ENCODE measurements at places on chromosomes 16 and 17. TPM values are rescaled to one million over a fixed set of nuclear protein-coding genes. Genes with fewer than 3 reads are reported as not detected.
A peak's percentile ranks its signal among the peaks of the same experiment; 100 is the strongest.

- H3K27ac ChIP-seq, result no peak overlapping the region
- peaks cover 10% of the 10 kb centered on the region for H3K4me1 ChIP-seq
- peaks cover 2% of the 10 kb centered on the region for H3K27me3 ChIP-seq
- peaks cover 2% of the 10 kb centered on the region for H3K36me3 ChIP-seq
- DNase-seq, result peak; percentile 46
- no peak overlapping the region for H3K4me3 ChIP-seq
Measured at GRCh38 chr17:58630883-58631522, 60.8 kb downstream of the TEX14 start.

GRCh38 chr17:30570191-30570590 lies 93.0 kb downstream of the GOSR1 start:
- no peaks in the 10 kb centered on the region for H3K36me3 ChIP-seq
- peaks cover 4% of the 10 kb centered on the region for H3K27me3 ChIP-seq
- no peak for DNase-seq

GRCh38 chr17:61199431-61200338 lies 200.0 kb upstream of the TBX2 start:
- peaks cover 2% of the 10 kb centered on the region for H3K4me1 ChIP-seq
- H3K4me3 ChIP-seq, result no peak overlapping the region
- no peak for DNase-seq
- H3K27me3 ChIP-seq, result no peaks in the 10 kb centered on the region
- H3K36me3 ChIP-seq, result no peaks in the 10 kb centered on the region

DNA sequence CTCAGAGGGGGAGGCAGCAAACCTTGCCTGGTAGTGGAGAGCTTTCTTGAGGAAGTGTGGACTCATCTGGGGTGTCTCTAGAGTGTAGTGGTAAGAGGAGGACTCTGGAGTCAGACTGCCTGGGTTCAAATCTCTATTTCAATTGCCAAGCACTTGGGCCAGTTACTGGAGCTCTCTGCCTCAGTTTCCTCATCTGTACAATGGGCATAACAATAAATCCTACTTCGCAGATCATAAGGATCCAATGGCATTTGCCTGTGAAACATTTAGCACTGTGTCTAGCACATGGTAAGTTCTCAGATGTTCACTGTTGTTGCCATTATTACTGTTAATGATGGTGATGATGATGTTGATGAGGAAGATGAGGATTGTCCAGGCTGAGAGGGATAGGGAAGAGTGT lies 23.6 kb upstream of the WFDC1 start:
- H3K4me3 ChIP-seq, result no peak overlapping the region
- no peaks in the 10 kb centered on the region for H3K4me1 ChIP-seq
- H3K36me3 ChIP-seq, result no peaks in the 10 kb centered on the region

DNA sequence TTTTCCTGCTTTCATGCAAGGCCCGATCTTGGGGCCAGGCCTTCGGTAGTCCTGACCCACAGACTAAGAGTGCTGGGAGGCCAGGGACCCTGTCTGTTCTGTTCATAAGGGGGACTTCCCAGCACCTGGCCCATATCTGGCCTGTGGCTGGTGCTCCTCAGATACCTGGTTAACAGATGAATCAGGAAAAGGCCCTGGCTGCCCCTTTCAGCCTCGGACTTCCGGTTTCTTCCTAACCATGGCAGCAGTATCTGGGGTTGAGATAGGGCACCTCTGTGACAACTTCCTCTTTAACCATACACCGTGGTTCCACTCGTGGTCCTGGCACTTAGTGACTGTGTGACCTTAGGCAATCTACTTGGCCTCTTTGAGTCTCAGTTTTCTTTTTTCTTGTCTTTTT lies 18.4 kb downstream of the PLCG2 start:
- DNase-seq, result no peak
- H3K27me3 ChIP-seq, result peaks cover 8% of the 10 kb centered on the region
- H3K36me3 ChIP-seq, result peaks cover 5% of the 10 kb centered on the region
- peaks cover 27% of the 10 kb centered on the region for H3K4me1 ChIP-seq

DNA sequence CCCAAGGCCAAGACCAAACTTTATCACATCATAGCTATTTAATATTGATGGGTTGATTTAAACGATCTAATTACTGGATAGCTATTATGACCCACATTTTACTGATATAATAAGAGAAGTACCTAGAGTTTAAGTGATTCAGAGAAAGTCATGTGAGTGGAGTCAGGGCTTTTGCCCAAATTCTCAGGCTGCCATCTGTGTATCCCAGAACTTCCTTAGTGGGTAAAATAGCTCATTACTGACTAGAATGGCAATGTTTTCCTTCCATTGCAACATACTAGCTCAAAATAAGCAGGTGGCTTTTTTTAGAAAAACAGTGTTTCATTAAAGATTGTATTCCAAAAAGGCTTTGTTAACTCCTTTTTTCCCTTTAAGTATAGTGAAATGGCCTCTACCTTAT lies 113.9 kb upstream of the MAF start:
- H3K27ac ChIP-seq, result no peak overlapping the region
- peaks cover 10% of the 10 kb centered on the region for H3K27me3 ChIP-seq
- H3K4me1 ChIP-seq, result peaks cover 2% of the 10 kb centered on the region
- no peak overlapping the region for H3K4me3 ChIP-seq
- no peak for DNase-seq

C16orf96 gene
- total RNA-seq, result 0.08 TPM

PFAS gene
- total RNA-seq, result 56.8 TPM

GRCh38 chr17:42005166-42005565 lies 12.1 kb downstream of the DNAJC7 start:
- DNase-seq, result no peak
- no peak overlapping the region for H3K4me3 ChIP-seq
- peaks cover 28% of the 10 kb centered on the region for H3K4me1 ChIP-seq
- no peaks in the 10 kb centered on the region for H3K27me3 ChIP-seq
- H3K27ac ChIP-seq, result no peak overlapping the region

- no peaks in the 10 kb centered on the region for H3K4me1 ChIP-seq
- DNase-seq, result no peak
- H3K27me3 ChIP-seq, result peaks cover 14% of the 10 kb centered on the region
- H3K36me3 ChIP-seq, result no peaks in the 10 kb centered on the region
- no peak overlapping the region for H3K27ac ChIP-seq
Measured at GRCh38 chr17:19397556-19398041, 10.6 kb upstream of the MFAP4 start.

GRCh38 chr17:77370586-77370985 lies 229.8 kb downstream of the SEC14L1 start:
- peaks cover 8% of the 10 kb centered on the region for H3K36me3 ChIP-seq
- H3K27me3 ChIP-seq, result peaks cover 2% of the 10 kb centered on the region
- H3K4me1 ChIP-seq, result peaks cover 45% of the 10 kb centered on the region
- H3K27ac ChIP-seq, result peak overlapping the region; percentile 18

GRCh38 chr17:29586676-29587469 lies 2.6 kb downstream of the GIT1 start:
- H3K4me3 ChIP-seq, result peak overlapping the region; percentile 97
- H3K27ac ChIP-seq, result peak overlapping the region; percentile 42
- DNase-seq, result no peak
- peaks cover 50% of the 10 kb centered on the region for H3K4me1 ChIP-seq
- H3K27me3 ChIP-seq, result no peaks in the 10 kb centered on the region

DNA sequence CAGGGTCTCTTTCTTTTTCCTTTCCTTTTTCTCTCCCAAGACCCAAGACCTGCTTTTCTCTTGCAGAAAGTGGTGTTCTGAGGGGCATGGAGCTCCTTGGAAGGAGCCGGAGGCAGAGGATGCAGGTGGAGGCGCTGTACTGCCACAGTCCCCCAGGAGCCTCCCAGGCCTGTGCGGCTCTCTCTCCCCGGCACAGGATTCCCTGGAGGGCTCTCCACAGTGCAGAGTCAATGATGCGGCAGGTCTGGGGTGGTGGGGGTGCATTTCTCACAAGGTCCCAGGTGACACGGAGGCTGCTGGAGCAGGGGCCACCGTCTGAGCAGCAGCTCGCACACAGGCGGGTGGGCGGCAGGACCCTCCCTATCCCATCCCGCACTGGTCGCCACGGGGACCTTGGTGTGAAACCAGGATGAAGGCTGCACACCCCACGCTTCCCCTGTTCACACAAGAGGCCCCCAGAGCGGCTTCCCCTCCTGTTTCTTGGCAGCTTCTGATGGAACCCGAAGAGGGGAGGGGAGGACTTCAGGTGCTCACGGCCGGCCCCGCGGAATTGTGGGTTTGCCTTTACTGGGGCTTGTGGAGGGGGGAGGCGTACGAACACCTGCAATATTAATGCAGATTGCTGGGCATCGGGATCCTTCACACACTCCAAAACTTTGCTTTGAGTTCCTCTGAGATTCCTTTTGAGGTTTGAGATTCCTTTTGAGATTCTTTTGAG lies 186.9 kb downstream of the ENGASE start:
- no peaks in the 10 kb centered on the region for H3K36me3 ChIP-seq
- no peaks in the 10 kb centered on the region for H3K4me1 ChIP-seq
- peaks cover 2% of the 10 kb centered on the region for H3K27me3 ChIP-seq
- no peak overlapping the region for H3K4me3 ChIP-seq
- H3K27ac ChIP-seq, result no peak overlapping the region

RUNDC3A gene
- total RNA-seq, result not detected

DNA sequence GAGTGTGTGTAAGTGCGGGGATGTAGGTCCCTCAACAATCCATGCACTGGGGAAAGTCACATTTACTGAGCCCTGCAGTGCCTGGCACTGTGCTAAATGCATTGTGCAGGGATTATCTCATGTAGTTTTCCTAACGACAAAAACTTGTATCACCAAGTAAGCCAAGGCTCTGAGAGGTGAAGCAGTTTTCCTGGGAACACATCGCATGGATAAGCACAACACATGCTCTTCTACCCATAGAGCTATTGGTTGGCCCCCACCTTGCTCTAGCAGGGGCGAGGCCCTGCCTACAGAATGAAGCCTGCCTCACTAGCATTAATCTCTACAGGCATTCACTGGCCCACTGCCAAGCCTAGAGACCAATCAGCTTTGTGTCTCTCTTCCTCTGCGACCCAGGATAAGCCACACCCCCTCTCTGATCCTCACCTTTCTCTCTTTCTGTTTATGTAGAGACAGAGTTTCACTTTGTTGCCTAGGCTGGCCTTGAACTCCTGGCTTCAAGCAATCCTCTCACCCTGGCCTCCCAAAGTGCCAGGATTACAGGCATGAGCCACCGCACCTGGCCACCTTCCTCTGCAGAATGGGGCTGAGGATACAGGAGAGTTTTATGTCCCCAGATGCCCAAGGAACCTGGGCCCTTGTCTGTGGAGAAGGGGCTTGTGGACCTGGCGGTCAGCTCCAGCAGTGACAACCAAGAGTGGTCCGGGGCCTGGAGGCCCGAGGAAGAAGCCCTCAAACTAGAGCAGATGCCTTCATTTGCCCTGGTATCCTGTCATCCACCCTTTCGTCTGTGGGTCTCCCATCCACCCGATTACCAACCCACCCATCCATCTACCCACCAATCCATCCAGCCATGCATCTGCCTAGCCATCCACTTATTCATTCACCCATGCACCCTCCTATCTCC lies 12.8 kb downstream of the CDH16 start:
- H3K27me3 ChIP-seq, result no peaks in the 10 kb centered on the region
- no peaks in the 10 kb centered on the region for H3K36me3 ChIP-seq
- peak overlapping the region; percentile 41 for H3K4me3 ChIP-seq
- no peak for DNase-seq
- H3K27ac ChIP-seq, result peak overlapping the region; percentile 82

DNA sequence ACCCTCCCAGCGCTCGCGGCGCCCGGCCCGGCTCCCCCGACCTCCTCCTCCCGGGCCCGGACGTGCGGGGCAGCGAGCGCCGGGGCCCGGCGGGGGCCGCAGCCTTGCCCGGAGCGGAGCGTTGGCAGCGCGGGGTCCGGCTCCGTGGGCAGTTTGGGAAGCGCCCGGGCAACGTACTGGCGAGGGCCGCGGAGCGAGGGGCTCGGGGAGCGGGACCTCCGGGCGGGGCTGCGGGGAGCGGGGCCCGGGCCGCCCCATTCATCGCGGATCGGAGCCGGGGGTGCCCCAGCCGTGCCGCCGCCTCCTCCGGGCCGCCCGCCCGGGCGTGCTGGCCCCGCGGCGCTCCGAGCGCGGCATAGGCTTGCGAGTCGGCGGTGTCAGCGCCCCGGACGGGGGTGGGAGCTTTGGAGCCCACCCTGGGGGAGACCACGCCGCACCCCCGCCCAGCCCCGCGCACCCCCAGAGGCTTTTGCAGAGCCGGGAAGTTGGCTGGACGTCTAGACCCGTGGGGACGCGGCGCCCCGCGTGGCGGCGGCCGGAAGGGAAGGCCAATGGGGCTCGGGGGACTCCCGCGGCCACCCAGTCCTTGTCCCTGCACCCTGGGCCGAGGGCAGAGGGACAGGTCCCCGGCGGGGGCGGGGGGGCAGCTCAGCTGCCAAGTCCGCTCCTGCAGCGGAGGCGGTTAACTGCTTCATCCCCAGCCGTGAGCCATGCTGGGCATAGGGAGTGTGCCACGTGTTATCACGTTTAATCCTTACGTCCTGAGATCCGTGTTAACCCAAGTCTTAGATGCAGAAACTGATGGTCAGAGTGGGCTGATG lies 852 bp downstream of the ZNF469 start:
- H3K27ac ChIP-seq, result no peak overlapping the region
- H3K27me3 ChIP-seq, result peaks cover 31% of the 10 kb centered on the region
- no peaks in the 10 kb centered on the region for H3K36me3 ChIP-seq
- H3K4me3 ChIP-seq, result no peak overlapping the region

- DNase-seq, result no peak
- no peak overlapping the region for H3K4me3 ChIP-seq
- H3K27me3 ChIP-seq, result no peaks in the 10 kb centered on the region
- peak overlapping the region; percentile 54 for H3K27ac ChIP-seq
- H3K4me1 ChIP-seq, result peaks cover 70% of the 10 kb centered on the region
Measured at GRCh38 chr16:68065716-68066305, 19.4 kb upstream of the NFATC3 start.

HCFC1R1 gene
- total RNA-seq, result 38.1 TPM

DNA sequence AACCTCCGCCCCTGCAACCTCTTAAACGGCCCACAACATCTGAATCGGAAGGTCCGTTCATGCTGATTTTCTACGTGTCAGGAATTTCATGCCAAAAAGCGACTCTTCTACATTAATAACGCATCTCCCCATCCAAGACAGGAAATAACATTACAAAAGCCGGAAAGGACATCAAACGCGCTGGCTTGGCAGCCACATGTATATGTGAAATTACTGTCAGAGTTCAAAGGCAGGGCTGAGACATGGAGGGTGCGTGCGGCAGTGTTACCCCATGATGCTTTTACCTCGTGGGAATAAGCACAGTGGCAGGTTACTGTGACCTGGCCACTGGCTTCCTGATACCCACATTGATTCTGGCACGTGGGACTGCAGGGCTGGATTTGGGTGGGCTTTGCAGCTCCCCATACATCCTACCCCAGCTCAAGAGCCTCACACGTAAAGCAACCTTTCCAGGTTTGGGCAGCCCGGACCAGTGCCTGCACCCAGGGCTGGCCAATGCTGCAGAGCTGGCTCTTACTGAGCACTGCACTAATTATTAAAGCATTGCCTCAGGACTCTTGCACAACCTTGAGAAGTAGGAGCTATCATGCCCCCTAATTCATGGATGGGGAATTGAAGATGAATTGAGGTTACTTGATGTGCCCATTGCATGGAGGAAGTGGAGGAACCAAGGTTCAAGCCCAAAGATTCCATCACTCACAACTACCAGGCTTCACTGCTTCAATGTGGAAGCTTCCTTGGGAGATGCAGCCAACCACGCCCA lies 120.6 kb upstream of the FOXF1 start:
- no peak overlapping the region for H3K4me3 ChIP-seq
- peaks cover 1% of the 10 kb centered on the region for H3K27me3 ChIP-seq
- no peaks in the 10 kb centered on the region for H3K36me3 ChIP-seq
- H3K27ac ChIP-seq, result no peak overlapping the region

CACNG5 gene
- total RNA-seq, result not detected

GRCh38 chr17:79180358-79181005 lies 105.9 kb downstream of the ENGASE start:
- H3K27ac ChIP-seq, result no peak overlapping the region
- H3K4me1 ChIP-seq, result peaks cover 3% of the 10 kb centered on the region
- peaks cover 28% of the 10 kb centered on the region for H3K27me3 ChIP-seq
